Adrenal gland (tissue), 19 donors: ENCODE measurements at places on chromosomes 2 and 18. TPM values are rescaled to one million over a fixed set of nuclear protein-coding genes. Genes with fewer than 3 reads are reported as not detected.

GRCh38 chr2:186130748-186131641, 355.1 kb upstream of the ZC3H15 start:
- no peak overlapping the region for H3K27ac ChIP-seq
- no peaks in the 10 kb centered on the region for H3K27me3 ChIP-seq
- peaks cover 3% of the 10 kb centered on the region for H3K4me1 ChIP-seq
- H3K36me3 ChIP-seq = no peaks in the 10 kb centered on the region

DNA sequence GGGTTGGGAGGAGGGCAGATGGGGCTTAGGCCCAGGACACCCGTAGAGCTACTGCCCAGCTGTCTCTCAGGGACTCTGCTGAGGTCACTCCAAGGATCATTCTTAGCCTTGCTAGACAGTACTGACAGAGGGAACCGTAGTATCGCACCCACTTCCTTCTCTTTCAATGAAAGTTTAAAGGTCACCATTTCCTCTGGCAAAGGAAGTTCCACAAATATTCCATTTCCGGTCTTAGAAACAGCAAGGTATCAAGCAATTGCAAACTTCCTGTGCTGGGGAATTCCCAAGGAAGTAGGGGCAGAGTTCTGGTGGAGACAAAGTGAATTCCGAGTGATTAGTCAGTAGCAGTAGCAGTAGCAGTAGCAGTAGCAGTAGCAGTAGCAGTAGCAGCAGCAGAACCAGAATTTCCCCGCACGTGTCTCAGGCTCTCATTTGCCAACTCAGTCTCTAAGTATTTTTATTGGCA, 24.7 kb downstream of the IL1B start:
- no peak for DNase-seq
- no peaks in the 10 kb centered on the region for H3K27me3 ChIP-seq
- H3K36me3 ChIP-seq = no peaks in the 10 kb centered on the region

GRCh38 chr2:95574506-95574905, 17.3 kb upstream of the TRIM43 start:
- no peaks in the 10 kb centered on the region for H3K36me3 ChIP-seq
- no peak overlapping the region for H3K27ac ChIP-seq
- no peak for DNase-seq

DNA sequence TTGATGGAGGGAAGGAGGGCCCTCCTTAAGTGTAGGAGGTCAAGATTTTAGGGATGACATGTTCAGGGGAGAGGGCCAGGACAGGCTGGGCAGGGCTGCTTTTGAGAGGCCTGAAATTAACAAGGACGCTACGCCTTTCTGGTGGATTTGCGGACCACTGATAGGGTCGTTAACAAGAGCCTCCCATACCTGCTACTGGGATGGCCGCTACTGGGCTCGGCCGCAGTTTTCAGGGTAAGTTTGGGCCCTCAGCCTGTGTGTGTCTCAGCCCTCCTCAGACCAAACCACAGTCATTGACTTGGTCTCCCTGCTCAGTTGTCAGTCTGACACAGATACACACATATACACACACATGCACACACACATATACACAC, 180.9 kb downstream of the SMAD2 start:
- H3K4me1 ChIP-seq = peaks cover 3% of the 10 kb centered on the region
- no peak overlapping the region for H3K27ac ChIP-seq
- no peaks in the 10 kb centered on the region for H3K36me3 ChIP-seq
- H3K27me3 ChIP-seq = peaks cover 8% of the 10 kb centered on the region
- no peak overlapping the region for H3K4me3 ChIP-seq
- no peak for DNase-seq

DNA sequence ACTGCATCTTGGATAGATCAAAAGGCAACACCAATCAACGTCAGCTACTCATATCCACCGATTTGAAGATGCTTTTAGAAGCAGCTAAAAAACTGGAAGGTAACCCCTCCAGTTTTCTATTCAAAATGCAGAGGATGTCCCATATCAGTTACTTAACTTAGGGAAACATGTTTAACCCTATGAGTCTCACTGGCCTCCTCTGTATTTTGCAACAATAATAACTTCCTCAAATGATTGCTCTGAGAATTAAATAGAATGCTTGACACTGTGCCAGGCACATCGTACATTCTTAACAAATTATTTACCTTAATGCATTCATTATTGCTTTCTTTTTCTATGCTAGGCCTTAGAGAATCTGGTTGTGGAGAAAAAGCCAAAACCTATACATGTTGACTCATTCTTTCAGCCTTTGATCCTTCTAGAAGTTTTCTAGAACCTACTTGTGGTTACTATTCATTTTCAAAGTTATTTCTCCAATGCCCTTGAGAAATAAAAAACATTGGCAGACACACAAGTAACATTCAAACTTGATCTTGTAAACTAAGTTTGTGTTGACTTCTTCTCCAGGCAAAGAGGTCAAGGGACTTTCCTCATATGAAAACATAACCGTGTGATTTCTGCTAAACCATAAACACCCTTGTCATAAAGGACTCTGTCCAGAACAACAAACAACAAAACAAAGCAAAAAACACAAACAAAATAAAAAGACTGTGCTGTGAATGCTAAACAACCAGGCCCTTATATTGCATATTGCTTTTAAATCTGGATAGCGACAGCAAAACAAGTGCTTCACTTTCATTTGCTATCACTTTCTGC, 4.6 kb downstream of the DOCK10 start:
- peaks cover 14% of the 10 kb centered on the region for H3K4me1 ChIP-seq
- peak overlapping the region; percentile 51 for H3K27ac ChIP-seq
- no peaks in the 10 kb centered on the region for H3K27me3 ChIP-seq
- DNase-seq = no peak
- H3K4me3 ChIP-seq = no peak overlapping the region
- no peaks in the 10 kb centered on the region for H3K36me3 ChIP-seq

VIT gene
- 0.45 TPM for total RNA-seq

CDKL4 gene
- total RNA-seq = 2.6 TPM

MAL gene
- total RNA-seq = 0.41 TPM

DNA sequence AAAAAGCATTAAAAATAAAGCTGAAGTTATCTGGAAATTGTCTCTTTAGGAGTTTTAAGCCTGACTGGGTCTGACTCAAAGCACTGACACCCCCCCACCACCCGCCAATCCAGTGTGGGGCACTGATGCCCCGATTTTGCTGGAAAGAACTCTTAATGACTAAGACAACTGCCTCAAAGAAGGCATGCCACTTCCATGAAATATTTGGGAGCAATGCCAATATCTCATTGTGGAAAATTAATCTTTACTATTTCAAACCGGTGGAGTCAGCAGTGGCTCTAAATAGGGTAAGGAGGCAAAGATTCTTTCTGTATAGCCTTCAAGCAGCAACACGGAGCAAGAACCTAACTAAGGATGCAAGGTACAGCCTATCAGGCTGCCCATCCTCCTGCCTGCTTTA, 4.5 kb downstream of the FKBP7 start:
- no peaks in the 10 kb centered on the region for H3K27me3 ChIP-seq
- no peak for DNase-seq
- H3K4me3 ChIP-seq = no peak overlapping the region
- H3K27ac ChIP-seq = no peak overlapping the region
- H3K36me3 ChIP-seq = no peaks in the 10 kb centered on the region
- H3K4me1 ChIP-seq = peaks cover 6% of the 10 kb centered on the region

GRCh38 chr2:1801541-1801940, 57.2 kb upstream of the PXDN start:
- no peaks in the 10 kb centered on the region for H3K27me3 ChIP-seq
- H3K27ac ChIP-seq = no peak overlapping the region
- no peaks in the 10 kb centered on the region for H3K4me1 ChIP-seq
- H3K4me3 ChIP-seq = no peak overlapping the region
- H3K36me3 ChIP-seq = no peaks in the 10 kb centered on the region

ZAP70 gene
- total RNA-seq = 4.0 TPM

AFTPH gene
- total RNA-seq = 25.7 TPM

SLC9A4 gene
- total RNA-seq = not detected

- H3K4me1 ChIP-seq = no peaks in the 10 kb centered on the region
- H3K27ac ChIP-seq = no peak overlapping the region
- H3K4me3 ChIP-seq = no peak overlapping the region
- H3K36me3 ChIP-seq = no peaks in the 10 kb centered on the region
- no peaks in the 10 kb centered on the region for H3K27me3 ChIP-seq
- no peak for DNase-seq
These were observed 844.9 kb upstream of the CRIM1 start for GRCh38 chr2:35510636-35511035.

DNA sequence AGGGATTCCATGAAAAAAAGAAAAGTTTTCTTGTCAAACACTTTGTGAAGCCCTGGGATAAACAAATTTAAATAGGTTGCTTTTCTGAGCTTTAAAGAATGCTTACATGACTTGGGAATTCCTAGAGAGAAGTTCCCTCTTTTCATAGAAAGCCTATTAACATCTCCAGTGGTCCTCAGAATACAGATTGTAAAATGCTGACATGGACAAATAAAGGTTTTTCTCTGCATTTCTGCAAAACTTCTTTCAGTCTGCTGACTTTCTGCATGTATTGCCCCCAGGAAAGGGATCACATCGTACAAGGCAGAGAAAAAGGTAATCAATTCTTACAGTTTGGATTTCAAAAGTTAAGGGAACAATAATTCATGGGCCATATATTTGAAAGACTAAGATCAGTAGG, 20.6 kb downstream of the ZNF385B start:
- H3K4me3 ChIP-seq = no peak overlapping the region
- no peak overlapping the region for H3K27ac ChIP-seq
- no peak for DNase-seq

GRCh38 chr2:218722876-218723785, 12.5 kb downstream of the TTLL4 start:
- no peaks in the 10 kb centered on the region for H3K27me3 ChIP-seq
- no peak overlapping the region for H3K27ac ChIP-seq
- H3K4me1 ChIP-seq = peaks cover 4% of the 10 kb centered on the region
- H3K4me3 ChIP-seq = no peak overlapping the region
- H3K36me3 ChIP-seq = no peaks in the 10 kb centered on the region
- no peak for DNase-seq

DNA sequence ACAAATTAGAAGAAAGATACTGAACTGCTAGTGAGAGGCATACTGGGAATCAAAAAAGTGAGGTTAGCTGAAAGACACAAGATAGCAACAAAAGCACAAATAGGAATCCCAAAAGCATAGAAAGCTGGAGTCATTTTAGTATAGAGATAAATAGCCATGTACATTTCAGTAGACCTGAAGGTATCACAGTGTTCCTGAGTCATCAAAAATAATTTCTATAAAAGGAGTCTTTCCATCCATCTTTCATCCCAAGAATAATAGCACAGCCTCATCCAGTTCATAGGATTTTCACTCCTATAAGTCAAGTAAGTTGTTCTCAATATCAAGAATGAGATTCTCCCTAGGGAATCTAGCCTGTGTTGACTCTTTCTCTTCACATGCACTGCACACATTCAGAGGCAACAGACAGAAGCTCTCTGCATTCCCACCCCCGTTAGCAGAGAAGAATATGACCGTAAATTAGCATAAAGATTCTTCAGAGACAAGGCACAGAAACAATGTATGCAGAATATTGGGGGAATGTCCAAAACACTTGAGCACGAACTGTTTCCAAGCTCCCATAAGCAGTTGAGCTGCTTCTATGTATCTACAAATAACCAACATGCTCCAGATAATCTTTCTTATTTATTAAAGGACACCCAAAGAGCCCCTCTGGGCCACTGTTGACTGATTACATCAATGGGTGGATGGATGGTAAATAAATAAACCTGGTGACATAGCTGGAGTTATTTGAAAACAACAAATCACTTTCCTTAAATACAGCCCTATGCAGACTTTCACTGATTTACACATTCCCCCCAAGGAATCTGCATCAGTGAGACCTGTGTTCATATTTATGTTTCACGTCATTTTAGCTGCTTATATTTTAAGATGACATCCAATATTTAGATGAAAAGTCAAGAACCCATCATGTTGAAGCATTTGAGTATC, 174.5 kb upstream of the PKDCC start:
- no peak overlapping the region for H3K27ac ChIP-seq
- DNase-seq = no peak
- no peaks in the 10 kb centered on the region for H3K27me3 ChIP-seq
- H3K4me3 ChIP-seq = no peak overlapping the region
- H3K36me3 ChIP-seq = no peaks in the 10 kb centered on the region

MYO3B gene
- total RNA-seq = 0.04 TPM

DNA sequence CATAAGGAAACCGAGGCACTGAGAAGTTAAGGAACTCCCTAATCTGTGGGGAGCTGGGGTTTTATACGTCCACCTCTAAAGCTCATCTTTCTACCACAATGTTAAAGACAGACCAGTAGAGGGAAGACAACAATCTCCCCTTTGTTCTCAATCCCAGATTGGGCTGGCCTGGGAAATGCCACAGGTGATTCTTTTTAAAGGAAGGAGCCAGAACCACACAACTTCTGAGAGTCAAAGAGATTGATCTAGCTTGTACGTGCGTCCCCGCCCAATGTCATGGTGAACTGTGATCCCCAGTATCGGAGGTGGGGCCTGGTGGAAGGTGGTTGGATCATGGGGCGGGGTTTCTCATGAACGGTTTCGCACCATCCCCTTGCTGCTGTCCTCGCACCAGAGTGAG, 81.8 kb upstream of the LCLAT1 start:
- H3K27me3 ChIP-seq = no peaks in the 10 kb centered on the region
- no peak overlapping the region for H3K27ac ChIP-seq
- H3K4me1 ChIP-seq = peaks cover 14% of the 10 kb centered on the region
- H3K4me3 ChIP-seq = no peak overlapping the region
- no peaks in the 10 kb centered on the region for H3K36me3 ChIP-seq

DNA sequence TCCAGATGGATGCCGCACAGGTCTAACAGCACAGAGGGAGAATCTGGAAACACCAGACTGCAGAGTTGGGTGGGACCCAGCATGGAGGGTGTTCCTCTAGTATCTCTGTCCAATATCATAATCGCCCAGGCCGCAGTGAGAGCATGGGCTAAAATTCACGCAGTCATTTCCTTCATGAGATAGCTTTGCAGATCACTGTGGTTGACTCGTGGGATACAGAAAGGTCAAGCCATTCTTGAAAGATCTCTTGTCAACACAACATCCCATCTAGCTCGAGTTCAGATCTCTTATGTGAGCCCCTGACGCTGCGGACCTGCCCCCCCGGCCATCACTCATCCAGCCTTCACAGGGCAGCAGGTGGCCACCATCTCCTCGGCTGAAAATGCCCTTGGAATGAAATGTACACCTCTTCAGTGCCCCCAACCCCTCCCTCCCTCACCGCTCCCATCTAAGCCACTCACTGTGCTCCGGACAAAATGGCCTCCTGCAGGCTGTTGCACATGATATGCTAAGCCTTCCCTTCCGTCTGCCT, 45.9 kb downstream of the FOSL2 start:
- no peaks in the 10 kb centered on the region for H3K27me3 ChIP-seq
- no peaks in the 10 kb centered on the region for H3K4me1 ChIP-seq
- DNase-seq = no peak

AQP12B gene
- not detected for total RNA-seq

CYP27C1 gene
- total RNA-seq = 0.28 TPM

RAB6C gene
- total RNA-seq = not detected

SLC39A6 gene
- total RNA-seq = 39.5 TPM

IL36A gene
- not detected for total RNA-seq

RGPD4 gene
- not detected for total RNA-seq

- H3K4me3 ChIP-seq = no peak overlapping the region
- no peaks in the 10 kb centered on the region for H3K27me3 ChIP-seq
- H3K36me3 ChIP-seq = peaks cover 64% of the 10 kb centered on the region
- H3K4me1 ChIP-seq = peaks cover 14% of the 10 kb centered on the region
- H3K27ac ChIP-seq = no peak overlapping the region
These were observed 4.3 kb downstream of the ZFAND2B start for GRCh38 chr2:219210886-219211362.

GRCh38 chr2:82340578-82341053, 2036.1 kb upstream of the LRRTM1 start:
- no peaks in the 10 kb centered on the region for H3K36me3 ChIP-seq
- DNase-seq = no peak
- H3K4me1 ChIP-seq = no peaks in the 10 kb centered on the region
- no peaks in the 10 kb centered on the region for H3K27me3 ChIP-seq
- H3K27ac ChIP-seq = no peak overlapping the region
